ENCODE measurements at places on chromosomes 7 and 10.
A peak's percentile ranks its signal among the peaks of the same experiment; 100 is the strongest.

DNA sequence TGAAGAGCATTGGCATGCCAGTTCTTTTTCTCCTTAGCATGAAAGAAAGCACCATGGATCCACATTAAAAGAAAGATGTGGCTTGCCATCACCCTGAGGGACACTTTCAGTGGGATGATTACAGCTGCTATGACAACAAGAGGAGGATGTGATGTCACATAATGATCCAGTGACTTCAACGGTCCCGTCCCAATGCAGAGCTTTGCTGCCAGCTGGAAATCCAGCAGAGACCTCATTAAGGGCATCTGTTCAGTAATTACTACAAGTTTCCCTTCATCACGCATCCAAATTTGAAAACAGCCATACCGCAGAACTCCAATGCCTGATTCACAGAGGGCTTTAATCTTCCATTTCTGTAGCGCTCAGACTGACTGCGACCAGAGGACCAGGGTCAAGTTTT lies 206.6 kb downstream of the LSM5 start:
- no peak for DNase-seq

DNA sequence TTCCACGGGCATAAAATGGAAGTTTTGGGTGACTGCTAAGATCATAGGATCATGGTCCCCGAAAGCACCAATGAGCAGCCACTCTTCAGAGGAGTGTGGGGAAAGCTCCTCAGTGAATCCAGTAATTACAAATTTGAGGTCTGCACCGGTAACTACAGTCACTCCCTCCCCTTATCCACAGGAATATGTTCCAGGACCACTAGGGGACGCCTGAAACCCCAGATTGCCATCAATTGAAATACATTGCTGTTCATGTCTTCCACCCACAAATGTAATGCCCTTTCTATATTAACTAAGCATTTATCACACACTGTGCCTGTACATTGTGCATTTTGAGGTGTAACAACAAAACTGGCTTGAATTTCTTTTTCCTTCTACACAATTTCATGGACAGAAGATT lies 447.9 kb upstream of the PFKP start:
- no peak for DNase-seq

- no peak for DNase-seq
These were observed 278.4 kb downstream of the ANKRD30A start for GRCh38 chr10:37403776-37404175.

GRCh38 chr7:98396768-98397167 lies 4.1 kb downstream of the BAIAP2L1 start:
- DNase-seq = no peak

GRCh38 chr10:123488436-123488835 lies 177.7 kb upstream of the GPR26 start:
- DNase-seq = no peak

GRCh38 chr7:94374231-94374630 lies 20.5 kb upstream of the COL1A2 start:
- no peak for DNase-seq

- DNase-seq = no peak
These were observed 344.7 kb upstream of the GALNT17 start for GRCh38 chr7:70787286-70787685.

DNA sequence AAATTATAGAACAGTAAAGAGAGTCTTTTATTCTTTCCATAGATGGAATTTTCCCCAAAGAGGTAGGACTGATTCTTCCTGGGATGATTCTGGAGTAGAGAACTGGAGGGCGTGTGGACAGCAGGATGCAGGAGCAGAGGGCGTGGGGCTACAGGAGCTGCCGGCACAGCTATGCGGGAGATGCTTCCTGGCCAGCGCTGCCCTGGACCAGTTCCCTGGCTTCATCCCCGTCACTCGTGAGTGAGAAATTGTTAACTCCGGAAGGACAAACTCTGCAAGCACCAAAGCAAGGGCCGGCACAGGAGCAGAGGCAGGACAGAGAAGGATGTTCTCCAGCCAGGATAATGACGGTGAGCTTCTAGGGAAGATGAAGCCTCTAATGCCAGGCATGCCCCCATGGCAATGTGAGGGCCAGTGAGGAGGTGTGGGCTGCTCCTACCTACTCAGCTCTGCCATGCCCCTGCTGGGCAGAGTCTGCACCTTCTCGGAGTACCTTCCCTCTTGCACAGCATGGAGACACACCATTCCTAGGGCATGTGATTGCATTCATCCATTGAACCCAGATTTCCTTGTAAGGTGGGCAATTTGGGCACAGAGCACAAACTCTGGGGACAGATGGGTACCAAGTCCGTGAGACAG lies 760.9 kb upstream of the IGFBP3 start:
- no peak for DNase-seq

GRCh38 chr10:12635127-12635541 lies 285.8 kb downstream of the CAMK1D start:
- DNase-seq = peak; percentile 54

DNA sequence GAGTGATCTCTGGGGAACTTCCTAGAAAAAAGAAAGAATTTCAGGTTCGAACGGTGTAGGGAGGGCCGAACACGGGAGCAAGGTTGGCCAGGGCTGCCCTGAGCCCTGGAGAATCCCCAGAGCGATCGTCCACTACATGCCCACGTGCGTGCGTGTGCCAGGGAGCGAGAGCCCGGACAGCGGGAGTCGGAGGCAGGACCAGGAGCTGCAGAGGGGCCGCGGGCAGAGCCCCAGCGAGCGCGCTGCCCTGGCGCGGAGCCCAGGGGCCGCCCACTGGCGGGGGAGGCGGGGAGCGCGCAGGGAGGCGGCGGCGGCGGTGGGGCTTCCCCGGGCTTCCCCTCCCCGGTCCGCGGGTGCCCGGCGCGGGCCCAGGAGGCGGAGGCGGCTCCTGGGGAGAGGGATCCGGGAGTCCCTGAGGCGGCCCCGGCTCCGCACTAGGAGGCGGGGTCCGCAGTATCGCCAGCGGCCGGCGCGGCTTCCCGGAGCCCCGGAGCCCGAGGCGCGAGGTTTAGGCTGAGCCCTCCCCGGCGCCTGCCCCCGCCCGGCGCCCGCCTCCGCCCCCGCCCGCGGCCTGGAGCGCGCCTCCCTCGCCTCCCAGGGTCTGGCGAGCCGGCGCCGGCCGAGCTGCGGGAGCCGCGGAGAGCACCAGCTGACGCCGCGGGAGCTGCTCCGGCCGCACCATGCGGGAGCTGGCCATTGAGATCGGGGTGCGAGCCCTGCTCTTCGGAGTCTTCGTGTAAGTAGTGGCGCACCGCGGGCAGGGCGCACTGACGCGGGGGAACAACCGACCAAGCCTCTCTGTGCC lies at the start of gene PLPP4:
PLPP4 (plus strand) TSS at position 602 of the 805 bp plus-strand sequence; CDS start at position 681, 79 bp downstream.
- no peak for DNase-seq

- no peak for DNase-seq
These were observed 3.8 kb downstream of the WIPI2 start for GRCh38 chr7:5193880-5194279.

- DNase-seq = no peak
These were observed 107.2 kb upstream of the FAM180A start for GRCh38 chr7:135855846-135856245.

GRCh38 chr7:88928276-88928675 lies 132.7 kb upstream of the TEX47 start:
- DNase-seq = no peak

GRCh38 chr7:113209449-113210203 lies 91.3 kb upstream of the SMIM30 start:
- no peak for DNase-seq
